ENCODE measurements at places on chromosomes 5 and 9. TPM values are rescaled to one million over a fixed set of nuclear protein-coding genes. Genes with fewer than 3 reads are reported as not detected.

GRCh38 chr5:83249156-83249555 lies 171.8 kb downstream of the XRCC4 start:
- DNase-seq, result no peak

DNA sequence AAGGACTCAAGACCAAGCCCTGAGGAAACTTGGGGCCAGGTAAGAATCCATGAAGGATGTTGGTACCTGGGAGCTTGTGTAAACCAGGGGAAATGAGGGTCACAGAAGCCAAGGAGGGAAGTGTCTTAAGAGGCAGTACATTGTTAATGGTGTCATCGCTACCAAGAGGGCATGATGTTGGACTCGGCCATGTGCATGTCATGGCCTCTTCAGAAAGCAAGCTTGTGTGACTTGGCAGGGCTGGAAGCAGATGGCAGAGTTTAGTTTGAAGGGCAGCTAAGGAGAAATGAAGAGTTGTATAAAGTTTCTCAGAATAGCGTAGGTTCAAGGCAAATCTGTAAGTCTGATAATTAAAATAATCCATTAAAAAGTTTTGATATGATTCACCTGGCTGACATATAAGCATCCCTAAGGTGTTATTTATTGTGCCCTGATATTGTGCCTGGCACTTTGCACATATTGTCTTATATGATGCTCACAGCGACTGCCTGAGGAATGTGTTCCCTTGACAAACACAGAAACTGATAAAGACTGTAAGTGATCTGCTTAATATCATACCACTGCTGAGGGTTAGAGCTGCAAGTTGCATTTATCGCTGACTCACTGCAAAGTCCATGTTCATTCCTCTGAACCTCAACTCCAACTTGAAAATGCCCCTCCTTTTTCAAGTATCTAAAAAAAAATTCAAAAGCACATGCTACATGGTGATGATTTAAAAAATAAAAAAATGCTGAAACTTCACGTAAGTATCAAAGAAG lies 81.3 kb upstream of the PTPN3 start:
- DNase-seq, result no peak

GRCh38 chr5:149608936-149609545 lies 27.7 kb downstream of the ARHGEF37 start:
- no peak for DNase-seq

DNA sequence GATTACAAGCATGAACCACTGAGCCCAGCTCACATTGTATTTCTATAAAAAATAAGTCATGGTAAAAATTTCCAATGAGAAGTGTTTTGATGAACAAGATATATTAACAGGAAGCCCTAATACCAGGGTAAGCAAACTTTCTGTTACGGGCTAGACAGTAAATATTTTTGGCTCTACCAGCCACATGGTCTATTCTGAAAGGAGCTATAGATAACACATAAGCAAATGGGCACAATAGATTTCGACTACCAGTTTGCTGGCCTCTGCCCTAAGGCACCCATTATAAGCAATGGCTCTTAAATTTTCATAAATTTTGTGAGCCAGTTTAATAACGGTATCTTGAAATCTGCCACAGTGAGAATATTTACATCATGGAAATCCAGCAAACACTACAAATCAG lies 8.1 kb downstream of the UBQLN1 start:
- no peak for DNase-seq

- DNase-seq, result no peak
Measured at GRCh38 chr5:8729437-8729836, 816.4 kb downstream of the SEMA5A start.

GRCh38 chr9:131733541-131734061 lies 6.3 kb downstream of the RAPGEF1 start:
- DNase-seq, result no peak

DNA sequence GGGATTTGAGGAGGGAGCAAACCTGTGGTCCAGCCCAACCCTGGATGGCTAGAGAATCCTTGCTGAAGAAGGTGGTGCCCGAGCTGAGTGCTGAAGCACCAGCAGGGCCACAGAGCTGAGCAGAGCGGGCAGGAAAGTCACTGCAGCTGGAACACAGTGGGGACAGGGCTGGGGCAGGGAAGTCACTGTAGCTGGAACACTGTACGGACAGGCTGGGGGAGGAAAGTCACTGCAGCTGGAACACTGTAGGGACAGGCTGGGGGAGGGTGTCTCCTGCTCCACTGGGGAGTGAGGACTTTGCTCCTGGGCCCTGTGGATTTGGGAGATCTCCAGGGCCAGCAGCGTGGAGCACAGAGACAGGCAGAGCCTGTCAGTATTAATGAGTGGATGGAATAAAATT lies 9.0 kb upstream of the SUSD3 start:
- DNase-seq, result no peak

The DOCK2 gene
- polyA plus RNA-seq, result 2.1 TPM
